ENCODE measurements at places on chromosomes 5 and 9. TPM values are rescaled to one million over a fixed set of nuclear protein-coding genes. Genes with fewer than 3 reads are reported as not detected.

GRCh38 chr5:24646915-24647314, 2.1 kb upstream of the CDH10 start:
- no peak for DNase-seq

GRCh38 chr9:74556685-74557084, 59.5 kb downstream of the RORB start:
- no peak for DNase-seq

- no peak for DNase-seq
Measured at GRCh38 chr5:32501071-32502002, 56.8 kb upstream of the ZFR start.

- DNase-seq: peak; percentile 35
Measured at GRCh38 chr5:134523543-134524271, 1.8 kb upstream of the JADE2 start.

The IRGM gene
- total RNA-seq: not detected

The ABHD17B gene
- 21.8 TPM for total RNA-seq

The CAVIN4 gene
- total RNA-seq: 0.08 TPM

The PCDHB5 gene
- total RNA-seq: not detected

DNA sequence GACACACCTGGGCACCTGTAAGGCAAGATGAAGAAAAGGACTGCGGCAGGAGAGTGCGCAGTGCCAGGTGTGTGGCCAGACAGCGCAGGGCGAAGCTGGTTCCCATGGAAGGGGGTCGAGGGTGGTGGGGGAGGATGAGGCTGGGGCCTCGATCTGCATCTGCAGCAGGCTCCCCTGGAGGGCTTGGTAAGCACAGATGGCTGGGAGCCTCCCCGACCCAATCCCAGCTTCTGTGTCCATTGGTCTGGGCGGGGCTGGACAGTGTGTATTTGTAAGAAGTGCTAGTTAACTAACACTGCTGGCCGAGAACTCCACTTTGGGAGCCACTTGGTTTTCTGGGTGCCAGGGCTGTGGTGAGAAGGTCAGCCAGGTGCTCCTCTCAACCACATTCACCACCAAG, 385.1 kb upstream of the IRX1 start:
- DNase-seq: no peak

The SMIM33 gene
- total RNA-seq: not detected

- no peak for DNase-seq
Measured at GRCh38 chr5:136051486-136052220, 22.9 kb downstream of the TGFBI start.

The POLR3G gene
- 3.7 TPM for total RNA-seq

- no peak for DNase-seq
Measured at GRCh38 chr9:113912816-113913215, 36.7 kb downstream of the ZNF618 start.

DNA sequence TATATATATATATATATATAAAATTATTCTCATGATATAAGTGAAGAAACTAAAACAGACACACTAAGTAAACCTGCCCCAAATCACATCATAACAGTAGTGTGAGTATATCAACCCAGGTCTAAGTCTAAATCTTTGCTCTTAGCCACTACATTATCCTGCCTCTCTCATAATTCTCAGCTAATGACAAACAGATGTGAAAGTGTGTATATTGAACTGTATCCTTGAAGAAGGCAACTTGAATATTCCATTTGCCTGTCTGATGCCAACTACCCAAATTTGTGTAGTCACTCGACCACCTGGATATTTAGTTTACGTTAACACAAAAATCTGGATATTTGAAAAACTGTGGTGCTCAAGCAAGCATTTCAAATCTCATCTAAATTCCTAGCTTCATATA, 97.4 kb downstream of the PPP2R2B start:
- no peak for DNase-seq

DNA sequence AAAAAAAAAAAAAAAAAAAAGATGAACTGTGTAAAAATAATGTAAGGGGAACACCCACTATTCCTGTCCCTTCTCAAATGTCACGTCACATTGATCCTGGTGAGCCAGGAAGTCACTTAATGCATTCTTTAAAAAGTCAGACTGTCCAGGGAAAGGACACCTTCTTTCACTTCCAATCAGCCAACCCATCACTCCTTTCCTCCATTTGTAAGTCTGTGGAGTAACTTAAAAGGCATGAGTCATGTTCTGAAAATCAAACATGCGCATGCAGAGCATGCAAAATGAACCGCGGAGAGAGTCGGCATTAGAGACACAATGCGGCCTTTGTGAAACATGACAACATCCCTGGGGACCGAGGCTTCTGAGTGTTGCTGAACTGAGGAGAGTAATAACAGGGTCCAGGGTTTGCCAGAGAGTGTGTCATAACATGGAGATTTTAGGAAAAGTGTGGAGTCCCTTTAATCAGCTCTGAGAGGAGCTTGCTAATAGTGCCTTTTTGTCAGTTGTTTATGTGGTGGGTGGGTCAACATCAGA, 77.6 kb upstream of the SEMA6A start:
- peak; percentile 11 for DNase-seq

DNA sequence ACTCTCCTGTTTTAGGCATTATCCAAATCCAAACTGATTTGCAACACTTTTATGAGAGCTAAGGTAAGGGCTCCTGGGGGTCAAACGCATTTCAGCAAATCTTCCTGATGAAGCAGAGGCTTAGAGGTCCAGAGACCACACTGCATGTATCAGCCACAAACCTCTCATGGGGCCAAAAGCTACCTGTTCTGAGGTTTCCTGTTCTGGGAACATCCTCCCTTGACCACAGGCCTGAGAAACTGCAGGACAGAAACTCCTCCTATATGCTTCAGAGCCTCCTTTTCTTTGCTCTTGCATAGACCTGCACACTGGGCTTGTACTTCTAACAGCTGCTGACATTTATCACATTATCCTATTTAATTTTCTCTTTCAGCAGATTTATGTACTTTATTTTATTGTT, 92.6 kb downstream of the OR2K2 start:
- no peak for DNase-seq

- DNase-seq: no peak
Measured at GRCh38 chr9:76873821-76874220, 32.1 kb downstream of the PRUNE2 start.

DNA sequence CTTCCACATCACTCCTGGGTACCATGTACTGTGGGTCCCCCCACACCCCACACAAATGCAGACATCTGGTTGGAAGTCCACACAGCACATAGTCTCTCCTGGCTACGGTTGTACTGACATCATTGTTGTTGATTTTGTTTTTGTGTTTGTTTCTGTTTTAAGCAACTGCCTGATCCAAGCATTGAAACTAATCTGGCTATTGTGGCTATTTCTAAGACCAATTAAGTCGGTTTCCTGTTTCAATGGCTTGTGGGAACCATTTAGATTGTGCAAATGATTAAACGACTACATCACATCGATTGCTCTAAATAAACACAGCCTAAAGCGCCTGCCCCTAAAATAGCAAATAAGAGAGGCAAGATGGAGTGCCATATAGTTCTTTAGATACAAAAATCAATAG, 226.8 kb upstream of the IRX4 start:
- no peak for DNase-seq

The SLC6A18 gene
- not detected for total RNA-seq

GRCh38 chr9:122386311-122386872, 15.6 kb downstream of the PTGS1 start:
- no peak for DNase-seq

DNA sequence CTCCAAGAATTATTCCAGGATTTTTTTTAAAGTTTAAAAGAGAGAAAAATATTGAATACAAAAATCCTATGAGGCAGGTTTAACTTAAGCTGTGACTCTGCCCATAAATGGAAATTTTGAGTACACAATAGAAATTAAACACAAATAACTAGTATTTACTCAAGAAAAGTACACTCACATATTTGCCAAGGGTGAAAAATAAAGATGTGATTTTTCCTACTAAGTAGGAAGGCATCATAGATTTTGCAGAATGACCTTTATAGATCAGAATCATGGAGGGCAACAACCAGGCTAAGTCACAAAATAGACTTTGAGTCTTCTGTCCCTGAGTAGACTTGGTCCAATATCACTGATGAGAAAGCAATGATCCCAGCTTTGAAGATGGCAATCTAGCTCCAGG, 102.7 kb upstream of the SLC12A2 start:
- DNase-seq: no peak

The GFRA3 gene
- not detected for total RNA-seq

GRCh38 chr9:93161786-93162562, 22.0 kb upstream of the WNK2 start:
- DNase-seq: no peak

The NR6A1 gene
- total RNA-seq: 4.7 TPM

DNA sequence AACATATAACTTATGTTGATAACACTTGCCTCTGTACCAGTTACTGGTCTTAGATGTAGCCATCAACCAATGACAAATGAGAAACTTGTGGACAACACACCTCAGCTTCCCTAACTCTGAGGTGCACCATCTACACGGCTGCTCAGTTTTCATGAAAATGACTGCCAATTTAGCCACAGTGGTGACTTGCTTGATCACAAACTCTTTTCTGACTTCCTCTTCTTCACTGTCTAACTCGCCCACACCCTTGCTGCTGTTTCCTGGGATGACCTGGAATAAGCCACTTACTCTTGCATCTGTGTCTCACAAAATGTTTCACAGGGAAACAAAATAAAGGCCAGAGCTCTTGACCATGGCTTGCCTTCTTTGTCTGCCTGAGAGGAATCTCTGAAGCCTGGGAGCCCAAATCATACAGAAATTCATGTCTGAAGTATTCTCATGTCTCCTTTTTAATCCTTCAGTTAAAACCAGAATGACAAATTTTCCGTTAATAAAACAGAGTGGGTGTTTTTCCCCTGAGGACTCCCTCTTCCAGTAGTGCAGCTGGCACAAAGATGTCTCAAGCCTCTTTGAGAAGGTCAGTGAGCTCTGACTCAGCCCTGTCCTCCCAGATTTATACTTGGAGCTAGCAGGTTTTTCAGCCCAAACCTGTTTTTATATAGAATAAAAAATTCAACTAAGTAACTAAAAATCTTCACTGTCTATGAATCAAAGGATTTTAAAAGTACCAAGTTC, 126.5 kb upstream of the PAM start:
- DNase-seq: peak; percentile 44

The CARD9 gene
- total RNA-seq: 116 TPM

GRCh38 chr5:73274121-73274520, 101.1 kb downstream of the TMEM174 start:
- no peak for DNase-seq

DNA sequence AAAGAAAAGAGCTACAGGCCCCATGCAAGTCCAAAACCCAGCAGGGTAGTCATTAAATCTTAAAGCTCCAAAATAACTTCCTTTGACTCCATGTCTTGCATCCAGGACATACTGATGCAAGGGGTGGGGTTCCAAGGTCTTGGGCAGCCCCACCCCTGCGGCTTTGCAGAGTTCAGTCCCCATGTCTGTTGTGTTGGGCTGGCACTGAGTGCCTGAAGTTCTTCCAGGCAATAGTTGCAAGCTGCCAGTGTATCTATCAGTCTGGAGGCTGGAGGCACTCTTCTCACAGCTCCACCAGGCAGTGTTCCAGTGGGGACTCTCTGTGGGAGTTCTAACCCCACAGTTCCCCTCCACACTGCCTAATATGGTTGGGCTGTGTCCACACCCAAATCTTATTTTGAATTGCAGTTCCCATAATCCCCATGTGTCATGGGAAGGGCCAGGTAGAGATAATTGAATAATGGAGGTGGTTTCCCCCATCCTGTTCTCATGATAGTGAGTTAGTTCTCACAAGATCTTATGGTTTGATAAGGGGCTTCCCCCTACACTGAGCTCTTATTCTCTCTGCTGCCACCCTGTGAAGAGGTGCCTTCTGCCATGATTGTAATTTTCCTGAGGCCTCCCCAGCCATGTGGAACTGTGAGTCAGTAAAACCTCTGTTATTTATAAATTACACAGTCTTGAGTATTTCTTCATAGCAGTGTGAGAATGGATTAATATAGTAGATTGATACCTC, 237.5 kb upstream of the ADRA1B start:
- no peak for DNase-seq

- peak; percentile 19 for DNase-seq
Measured at GRCh38 chr5:156411185-156411613, 84.2 kb downstream of the SGCD start.

- peak; percentile 71 for DNase-seq
Measured at GRCh38 chr9:113446323-113446740, 17.2 kb upstream of the RGS3 start.
